ENCODE measurements at places on chromosomes 12 and 14.

DNA sequence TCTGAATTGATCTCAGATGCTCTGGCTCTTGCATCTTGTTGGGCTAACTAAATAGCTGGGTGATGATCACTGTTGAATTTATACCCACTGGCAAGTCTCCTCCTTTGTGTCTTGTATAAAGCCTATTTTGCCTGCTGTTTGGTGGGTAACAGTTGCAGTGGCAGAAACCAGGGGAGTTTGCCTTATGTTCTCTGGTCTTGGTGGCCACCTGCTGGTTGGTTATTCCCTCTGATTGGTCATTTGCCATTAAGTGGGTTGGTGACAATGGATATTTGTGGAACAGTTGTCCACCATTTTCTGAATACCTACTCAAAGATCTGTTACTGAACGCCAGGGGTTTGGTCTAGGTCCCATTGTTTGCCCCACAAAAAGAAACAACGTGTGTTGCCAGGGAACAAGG is 52.1 kb downstream of the AVPR1A start:
- DNase-seq = no peak

DNA sequence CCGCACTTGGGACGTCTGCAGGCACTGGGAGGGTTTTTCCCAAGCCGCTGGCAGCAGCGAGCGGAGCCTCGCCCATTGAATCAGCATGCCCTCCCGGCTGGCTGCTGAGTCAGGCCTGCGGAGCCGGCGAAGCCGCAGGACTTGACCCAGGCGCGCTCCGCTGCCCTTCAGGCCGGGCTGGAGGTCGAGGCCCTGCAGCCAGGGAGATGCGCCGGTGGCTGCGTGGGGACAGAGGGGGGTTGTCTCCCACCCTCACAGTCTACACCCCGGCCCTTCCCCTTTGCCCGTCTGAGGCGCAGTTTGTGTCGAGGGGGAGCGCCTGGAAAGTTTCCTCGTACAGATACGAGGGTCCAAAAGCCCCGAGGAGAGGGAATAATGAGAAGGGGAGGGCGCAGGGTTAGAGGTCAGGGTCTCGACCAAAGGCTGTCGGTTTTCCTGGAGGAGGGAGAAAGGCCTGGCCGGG is 759 bp upstream of the KLC1 start:
- peak; percentile 52 for DNase-seq

GRCh38 chr14:43475757-43476156 is 1031.3 kb downstream of the FSCB start:
- no peak for DNase-seq

GRCh38 chr12:108843187-108843586 is 14.2 kb downstream of the SSH1 start:
- DNase-seq = no peak

GRCh38 chr12:79358716-79359300 is 332.0 kb downstream of the PAWR start:
- DNase-seq = no peak

DNA sequence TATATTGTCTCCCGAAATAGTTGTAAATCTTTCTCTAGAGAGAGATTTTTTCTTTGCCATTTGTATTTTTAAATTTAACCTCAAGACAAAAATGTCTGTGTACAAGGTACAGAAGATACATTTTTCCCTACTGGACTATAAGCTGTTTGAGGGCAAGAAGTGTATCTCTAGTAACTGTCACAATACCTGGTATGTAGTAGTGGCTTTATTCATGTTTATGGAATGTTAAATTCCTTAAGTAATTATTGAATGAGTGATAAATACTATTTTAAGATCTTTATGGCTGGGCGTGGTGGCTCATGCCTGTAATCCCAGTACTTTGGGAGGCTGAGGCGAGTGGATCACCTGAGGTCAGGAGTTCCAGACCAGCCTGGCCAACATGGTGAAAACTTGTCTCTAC is 24.4 kb upstream of the CDK17 start:
- no peak for DNase-seq

DNA sequence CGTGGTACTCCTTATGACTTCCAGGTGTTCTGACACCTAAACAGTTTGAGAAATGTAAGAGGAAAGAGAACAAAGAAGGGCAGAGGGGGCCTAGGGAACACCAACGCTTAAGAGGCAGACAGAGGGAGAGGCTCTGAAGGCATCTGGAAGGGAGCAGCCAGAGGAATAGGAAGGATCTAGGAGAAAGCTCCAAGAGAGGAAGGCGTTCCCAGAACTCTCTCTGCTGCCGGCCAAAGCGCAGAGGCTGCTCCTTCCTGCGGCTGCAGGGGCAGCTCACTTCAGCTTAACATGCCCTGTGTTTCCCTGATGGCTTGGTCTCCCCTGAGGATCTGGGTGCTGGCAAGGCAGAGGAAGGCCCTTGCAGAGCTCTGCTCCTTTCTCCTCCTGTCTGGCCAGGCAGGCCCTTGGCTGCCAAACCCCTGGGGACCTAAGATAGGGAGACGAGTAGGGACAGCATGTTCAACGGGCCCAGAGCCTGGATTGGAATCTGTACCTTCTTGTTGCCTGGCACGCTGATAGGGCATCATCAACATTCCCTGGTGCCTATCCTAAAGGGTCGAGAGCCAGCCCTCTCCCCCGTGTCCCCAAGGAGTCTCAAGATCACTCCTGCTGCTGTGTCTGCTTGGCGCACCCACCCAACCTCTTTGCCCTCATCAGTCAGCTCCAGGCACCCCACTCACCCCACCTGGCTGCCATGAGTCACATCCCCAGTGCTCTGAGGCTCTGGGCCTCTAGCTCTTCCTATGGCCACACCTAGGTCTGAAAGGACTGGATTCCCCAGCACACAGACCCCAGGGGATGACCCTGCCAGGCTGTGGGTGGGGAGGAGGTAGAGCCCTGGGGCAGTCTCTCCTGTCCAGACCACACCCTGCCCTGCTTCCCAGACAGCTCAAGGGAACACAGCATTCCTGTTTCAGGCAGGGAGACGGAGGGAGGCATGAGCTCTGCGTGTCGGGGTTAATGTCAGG is 45.6 kb downstream of the LTBP2 start:
- DNase-seq = no peak

DNA sequence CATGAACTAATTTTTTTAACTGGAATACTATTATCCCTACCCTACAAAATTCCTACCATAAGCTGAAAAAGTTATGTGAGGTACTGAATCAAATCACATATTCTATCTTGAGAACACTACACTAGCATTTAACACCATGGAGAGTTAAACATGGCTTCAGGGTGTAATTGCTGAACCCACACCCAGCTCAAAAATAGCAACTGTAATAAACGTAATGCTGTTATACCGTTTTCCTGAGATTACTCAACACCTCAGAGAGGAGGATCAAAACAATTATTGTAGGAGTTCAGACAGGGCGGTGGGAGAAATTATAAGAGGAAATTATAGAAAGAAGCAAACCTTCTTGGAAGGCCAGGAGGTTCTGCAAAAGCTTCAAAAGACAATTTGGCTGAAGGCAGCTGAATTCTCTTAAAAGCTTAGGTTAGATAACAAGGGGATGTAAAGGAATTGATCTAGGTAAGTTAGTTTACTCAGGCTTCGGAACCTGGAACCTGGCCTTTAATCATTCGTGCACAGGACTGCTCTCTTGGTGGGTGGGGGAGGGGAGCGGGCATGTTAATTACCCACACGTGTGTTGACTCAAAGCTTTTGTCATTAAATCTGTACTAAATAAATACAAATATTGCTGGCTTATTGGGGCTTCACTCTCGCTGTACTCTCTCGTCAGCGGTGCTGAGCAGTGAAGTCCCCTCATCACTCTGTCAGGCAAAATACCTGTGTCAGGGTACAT is 12.1 kb upstream of the IPO8 start:
- no peak for DNase-seq

GRCh38 chr12:823028-823698 is 70.8 kb downstream of the WNK1 start:
- no peak for DNase-seq
